Activated naive CD4-positive, alpha-beta T cell (primary cell): ENCODE measurements at places on chromosomes 5 and 9.

GRCh38 chr5:61603211-61603908 is 271.3 kb downstream of the ZSWIM6 start:
- no peak for DNase-seq

GRCh38 chr5:165996201-165996875 is 2295.1 kb upstream of the WWC1 start:
- DNase-seq = no peak

DNA sequence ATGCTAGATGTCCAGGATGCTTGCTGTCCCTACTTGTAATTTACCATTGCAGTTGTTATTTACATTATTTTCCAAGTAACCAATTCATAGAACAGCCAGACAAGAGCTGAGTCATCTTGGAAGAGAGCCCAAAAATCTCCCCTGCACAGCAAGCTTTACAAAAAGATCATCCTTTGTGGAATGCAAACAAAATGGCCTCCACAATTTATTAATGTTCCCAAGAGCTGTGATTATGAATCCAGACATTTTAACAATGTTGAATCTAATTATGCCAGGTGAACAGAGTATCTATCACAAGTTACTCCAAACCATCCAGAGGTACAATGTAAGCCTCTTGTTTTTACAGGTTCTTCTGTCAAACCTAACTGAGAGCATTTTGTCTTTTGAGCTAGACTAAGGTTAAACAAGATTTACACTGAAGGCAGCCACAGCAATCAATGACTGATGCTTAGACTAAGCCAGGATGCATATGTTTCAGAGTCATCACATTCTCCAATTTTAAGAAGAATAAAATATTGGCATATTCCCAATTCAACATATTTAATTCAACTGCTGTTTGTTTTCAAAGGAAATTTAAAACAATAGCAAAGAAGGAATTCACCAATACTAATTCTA is 95.3 kb upstream of the SLC12A2 start:
- no peak for DNase-seq

GRCh38 chr9:101027236-101027635 is 1.3 kb upstream of the PLPPR1 start:
- no peak for DNase-seq

GRCh38 chr5:179904463-179905160 is 3.1 kb downstream of the TBC1D9B start:
- DNase-seq = no peak

- DNase-seq = no peak
Observed at GRCh38 chr5:4113426-4113825, 517.8 kb downstream of the IRX1 start.

DNA sequence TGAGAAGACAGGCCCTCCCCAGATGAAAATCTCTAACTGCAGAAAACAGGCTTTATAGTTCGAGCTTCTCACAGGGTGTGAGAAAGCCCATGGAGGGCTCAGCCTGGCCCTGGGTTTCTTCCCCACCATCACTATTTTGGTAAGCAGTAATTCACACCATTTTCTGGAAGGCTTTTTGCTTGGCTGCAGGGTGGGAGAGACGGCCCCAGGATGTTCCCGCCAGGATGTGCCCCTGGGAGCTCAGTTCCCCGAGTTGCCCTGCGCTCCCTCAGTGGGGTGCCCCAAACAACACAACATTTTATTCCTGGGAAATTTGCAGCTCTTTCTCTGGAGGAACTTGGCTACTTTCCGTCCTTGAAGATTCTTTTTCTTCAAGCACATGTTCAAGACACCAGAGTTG is 100.8 kb downstream of the HSD17B3 start:
- DNase-seq = no peak
